ENCODE measurements at places on chromosomes 7 and 10. TPM values are rescaled to one million over a fixed set of nuclear protein-coding genes. Genes with fewer than 3 reads are reported as not detected.

DNA sequence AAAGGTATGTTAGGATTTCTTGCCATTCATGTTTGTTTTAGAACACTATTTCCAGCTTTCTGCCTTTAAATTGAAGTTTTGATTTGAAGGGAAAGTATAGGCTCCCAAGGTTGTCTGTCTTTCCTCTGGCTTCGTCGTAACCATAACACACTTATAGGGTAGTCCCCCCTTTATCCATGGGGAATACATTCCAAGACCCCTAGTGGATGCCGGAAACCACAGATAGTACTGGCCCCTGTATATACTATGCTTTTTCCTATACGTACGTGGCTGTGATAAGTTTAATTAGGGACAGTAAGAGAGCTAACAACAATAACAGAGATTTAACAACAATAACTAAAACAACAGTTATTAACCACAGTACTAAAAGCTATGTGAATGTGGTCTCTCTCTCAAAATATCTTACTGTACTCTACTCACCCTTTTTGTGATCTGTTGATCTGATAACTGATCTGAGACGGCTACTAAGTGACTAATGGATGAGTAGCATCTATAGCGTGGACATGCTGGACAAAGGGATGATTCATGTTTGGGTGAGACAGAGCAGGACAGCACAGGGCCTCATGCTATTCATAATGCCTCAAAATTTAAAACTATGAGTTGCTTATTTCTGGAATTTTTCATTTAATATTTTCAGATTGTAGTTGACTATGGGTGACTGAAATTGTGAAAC lies 273.1 kb downstream of the AUTS2 start:
- H3K36me3 ChIP-seq: no peaks in the 10 kb centered on the region
- no peak overlapping the region for H3K4me3 ChIP-seq
- no peak for DNase-seq
- no peaks in the 10 kb centered on the region for H3K27me3 ChIP-seq
- H3K4me1 ChIP-seq: no peaks in the 10 kb centered on the region
- H3K27ac ChIP-seq: no peak overlapping the region

DNA sequence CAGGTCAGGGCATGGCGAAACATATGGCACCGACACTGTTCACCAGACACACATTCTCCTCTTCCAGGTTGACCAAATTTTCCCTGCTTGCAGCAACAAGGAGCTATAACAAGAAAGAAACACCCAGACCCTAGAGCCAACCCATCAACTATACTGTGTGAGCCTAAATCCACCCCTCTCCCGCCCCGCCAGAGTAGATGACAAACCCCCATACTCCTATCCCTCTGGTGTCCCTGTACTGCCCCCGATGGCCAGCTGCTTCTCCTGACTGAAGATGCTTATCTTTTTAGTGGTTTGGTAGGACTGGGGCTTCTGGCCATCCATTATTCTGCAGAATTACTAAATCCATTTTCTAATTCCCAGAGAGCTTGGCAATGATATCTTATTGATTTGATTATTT lies 70.1 kb upstream of the EEPD1 start:
- H3K27ac ChIP-seq: no peak overlapping the region
- no peak overlapping the region for H3K4me3 ChIP-seq
- peak; percentile 48 for DNase-seq
- peaks cover 3% of the 10 kb centered on the region for H3K36me3 ChIP-seq

DNA sequence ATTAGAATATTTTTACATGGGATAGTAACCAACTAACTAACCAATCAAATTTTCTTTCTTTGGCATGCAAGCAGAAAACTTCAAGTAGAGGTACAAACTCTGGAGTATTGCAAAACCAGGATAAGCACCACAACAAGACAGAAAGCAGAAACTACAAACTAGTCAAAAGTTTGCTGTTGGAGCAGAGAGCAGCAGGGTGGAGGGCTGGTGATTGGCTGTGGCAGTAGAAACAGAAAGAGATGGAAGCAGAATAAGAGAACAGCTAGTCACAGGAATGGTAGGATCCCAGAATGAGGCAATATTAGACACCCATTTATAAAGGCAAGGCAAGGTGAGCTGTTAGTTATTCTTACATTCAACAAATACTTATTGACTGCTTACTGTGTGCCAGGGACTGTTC lies 6.8 kb upstream of the MACC1 start:
- DNase-seq: no peak
- H3K27ac ChIP-seq: no peak overlapping the region
- peaks cover 18% of the 10 kb centered on the region for H3K4me1 ChIP-seq
- H3K27me3 ChIP-seq: no peaks in the 10 kb centered on the region
- no peak overlapping the region for H3K4me3 ChIP-seq

Gene ST8SIA6
- total RNA-seq: 3.5 TPM

- no peaks in the 10 kb centered on the region for H3K27me3 ChIP-seq
- no peak overlapping the region for H3K27ac ChIP-seq
- H3K4me3 ChIP-seq: no peak overlapping the region
- H3K4me1 ChIP-seq: no peaks in the 10 kb centered on the region
- no peaks in the 10 kb centered on the region for H3K36me3 ChIP-seq
Measured at GRCh38 chr10:78502210-78502936, 468.7 kb downstream of the RPS24 start.

Gene PGAM2
- 2.4 TPM for total RNA-seq

- peaks cover 19% of the 10 kb centered on the region for H3K4me1 ChIP-seq
- no peak overlapping the region for H3K4me3 ChIP-seq
- peak overlapping the region; percentile 7 for H3K27ac ChIP-seq
- no peaks in the 10 kb centered on the region for H3K36me3 ChIP-seq
- DNase-seq: no peak
Measured at GRCh38 chr10:593421-593820, 96.0 kb downstream of the DIP2C start.

DNA sequence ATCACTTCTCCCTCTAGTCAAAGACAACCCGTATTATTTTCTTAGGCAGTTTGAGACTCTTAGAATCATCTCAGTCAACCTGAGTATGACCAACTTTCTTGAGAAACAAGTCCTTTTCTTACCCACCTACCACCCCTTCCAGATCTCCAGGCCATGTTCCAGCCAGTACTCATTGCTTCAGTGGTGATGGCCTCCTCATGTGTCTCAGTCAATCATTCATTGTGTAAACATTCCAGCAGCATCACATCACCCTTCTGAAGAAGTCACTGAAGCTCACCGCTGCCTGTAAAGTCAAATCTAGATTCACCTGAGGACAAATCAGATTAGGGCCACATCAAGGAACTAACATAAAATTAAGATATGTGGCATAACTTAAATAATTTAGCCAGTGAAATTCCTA lies 467.2 kb upstream of the NRP1 start:
- no peaks in the 10 kb centered on the region for H3K27me3 ChIP-seq
- DNase-seq: no peak
- no peaks in the 10 kb centered on the region for H3K36me3 ChIP-seq
- H3K27ac ChIP-seq: no peak overlapping the region
- H3K4me1 ChIP-seq: peaks cover 16% of the 10 kb centered on the region

- no peaks in the 10 kb centered on the region for H3K27me3 ChIP-seq
- H3K4me1 ChIP-seq: peaks cover 21% of the 10 kb centered on the region
- no peaks in the 10 kb centered on the region for H3K36me3 ChIP-seq
- no peak overlapping the region for H3K4me3 ChIP-seq
Measured at GRCh38 chr7:129468547-129468946, 33.8 kb upstream of the SMKR1 start.

GRCh38 chr7:128868624-128869137 lies 6.0 kb downstream of the ATP6V1F start:
- H3K4me3 ChIP-seq: peak overlapping the region; percentile 66
- peaks cover 49% of the 10 kb centered on the region for H3K27me3 ChIP-seq
- DNase-seq: no peak
- peaks cover 23% of the 10 kb centered on the region for H3K4me1 ChIP-seq

Data from WTC11 (cell line).